ENCODE measurements at places on chromosomes 11 and 22. TPM values are rescaled to one million over a fixed set of nuclear protein-coding genes. Genes with fewer than 3 reads are reported as not detected.

Gene CD3G
- 3.5 TPM for polyA plus RNA-seq

Gene OR10AG1
- polyA plus RNA-seq, result not detected

DNA sequence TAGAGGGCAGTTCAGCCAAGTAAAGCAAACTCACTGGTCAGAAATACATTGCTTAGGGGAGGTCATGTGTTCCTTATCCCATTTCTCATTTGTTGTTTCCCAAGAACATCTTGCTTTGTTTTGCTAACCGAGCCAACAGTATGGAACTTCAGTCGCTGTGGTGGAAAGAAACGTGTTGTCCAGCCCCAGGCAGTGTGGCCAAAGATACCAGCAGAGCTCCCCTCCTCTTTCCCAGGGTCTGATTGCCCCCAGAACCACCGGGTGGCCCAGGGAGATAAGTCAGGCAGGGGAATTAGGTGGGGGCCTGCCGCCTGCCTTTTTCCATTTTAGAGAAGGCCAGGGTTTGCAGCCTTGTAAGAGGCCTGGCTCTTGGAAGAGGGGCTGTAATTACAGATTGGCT is 98.7 kb upstream of the CRYBB3 start:
- H3K36me3 ChIP-seq, result no peaks in the 10 kb centered on the region
- H3K4me1 ChIP-seq, result no peaks in the 10 kb centered on the region
- no peak overlapping the region for H3K27ac ChIP-seq
- H3K27me3 ChIP-seq, result peaks cover 1% of the 10 kb centered on the region
- H3K4me3 ChIP-seq, result no peak overlapping the region

- no peak overlapping the region for H3K27ac ChIP-seq
- H3K4me1 ChIP-seq, result no peaks in the 10 kb centered on the region
- H3K27me3 ChIP-seq, result no peaks in the 10 kb centered on the region
Measured at GRCh38 chr11:76648061-76648460, 22.5 kb downstream of the LRRC32 start.

DNA sequence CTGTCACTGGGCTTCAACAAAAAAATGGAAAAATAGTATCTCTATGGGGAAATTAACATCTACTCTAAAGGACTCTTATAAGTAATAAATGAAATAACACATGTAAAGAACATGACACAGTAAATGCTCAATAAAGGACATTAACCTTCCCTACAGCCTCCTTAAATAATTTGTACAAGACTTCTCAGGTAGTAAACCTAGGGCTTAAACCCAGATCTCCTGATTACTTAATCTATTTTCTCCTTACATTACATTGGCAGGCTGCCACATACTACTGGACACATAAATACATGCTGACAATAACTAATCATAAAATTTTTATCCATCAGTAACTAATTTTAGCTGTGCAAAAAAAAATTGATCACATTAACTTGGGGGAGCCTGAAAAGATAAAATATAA is 4.9 kb downstream of the AMBRA1 start:
- no peak overlapping the region for H3K27ac ChIP-seq
- no peak overlapping the region for H3K4me3 ChIP-seq
- DNase-seq, result no peak
- H3K36me3 ChIP-seq, result peaks cover 18% of the 10 kb centered on the region
- H3K4me1 ChIP-seq, result peaks cover 48% of the 10 kb centered on the region

- peaks cover 34% of the 10 kb centered on the region for H3K36me3 ChIP-seq
- no peak overlapping the region for H3K4me3 ChIP-seq
- peak overlapping the region; percentile 99 for H3K27ac ChIP-seq
- peaks cover 31% of the 10 kb centered on the region for H3K4me1 ChIP-seq
- peak; percentile 86 for DNase-seq
Measured at GRCh38 chr11:61357233-61357893, 4.3 kb downstream of the CYB561A3 start.

DNA sequence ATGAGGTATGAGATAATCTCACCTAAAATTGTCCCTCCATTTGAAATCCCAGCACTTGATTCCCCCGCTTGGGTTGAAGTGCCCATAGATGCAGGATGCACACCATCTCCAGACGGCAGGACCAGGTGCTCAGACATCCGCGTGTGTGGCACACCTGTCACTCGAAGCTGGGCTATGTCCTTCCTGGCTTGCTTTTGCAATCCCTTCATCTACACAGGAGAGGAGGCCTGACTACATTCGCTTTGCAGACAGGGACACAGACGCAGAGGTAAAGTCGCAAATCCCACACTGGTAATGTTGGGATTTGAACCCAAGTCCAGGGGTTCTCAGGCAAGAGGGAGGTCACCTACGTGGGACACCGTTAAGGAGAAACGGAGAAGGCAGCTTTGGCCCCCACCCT is 7.2 kb upstream of the CYTH4 start:
- DNase-seq, result peak; percentile 46
- H3K4me1 ChIP-seq, result peaks cover 37% of the 10 kb centered on the region
- H3K27ac ChIP-seq, result no peak overlapping the region
- no peaks in the 10 kb centered on the region for H3K27me3 ChIP-seq

DNA sequence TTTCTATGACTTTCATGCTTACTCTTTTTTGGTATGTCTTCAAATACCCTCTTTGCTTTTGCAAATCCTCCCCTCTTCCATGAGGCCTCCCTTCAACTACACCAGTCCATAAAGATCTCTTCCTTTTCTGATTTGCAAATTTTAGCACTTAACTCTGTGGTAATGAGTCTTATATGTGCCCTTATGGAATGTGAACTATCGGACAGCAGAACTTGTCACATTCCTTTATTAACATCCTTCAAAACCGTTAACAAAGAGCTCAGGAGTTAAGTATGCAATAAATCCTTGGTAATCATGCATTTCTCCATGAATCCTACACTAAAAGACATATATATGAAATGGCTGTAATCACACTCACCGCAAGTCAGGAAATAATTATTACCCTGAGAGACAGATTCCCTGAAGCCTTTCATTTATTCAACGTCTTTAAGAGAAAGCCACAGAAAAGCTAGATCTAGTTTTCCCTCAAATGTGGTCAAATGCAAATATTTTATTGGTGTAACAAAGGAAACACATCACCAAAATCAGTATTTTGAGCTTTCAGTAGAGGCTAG is 7.4 kb downstream of the CLNS1A start:
- no peak for DNase-seq
- peaks cover 3% of the 10 kb centered on the region for H3K36me3 ChIP-seq
- H3K4me1 ChIP-seq, result peaks cover 41% of the 10 kb centered on the region
- no peak overlapping the region for H3K4me3 ChIP-seq
- H3K27ac ChIP-seq, result no peak overlapping the region

DNA sequence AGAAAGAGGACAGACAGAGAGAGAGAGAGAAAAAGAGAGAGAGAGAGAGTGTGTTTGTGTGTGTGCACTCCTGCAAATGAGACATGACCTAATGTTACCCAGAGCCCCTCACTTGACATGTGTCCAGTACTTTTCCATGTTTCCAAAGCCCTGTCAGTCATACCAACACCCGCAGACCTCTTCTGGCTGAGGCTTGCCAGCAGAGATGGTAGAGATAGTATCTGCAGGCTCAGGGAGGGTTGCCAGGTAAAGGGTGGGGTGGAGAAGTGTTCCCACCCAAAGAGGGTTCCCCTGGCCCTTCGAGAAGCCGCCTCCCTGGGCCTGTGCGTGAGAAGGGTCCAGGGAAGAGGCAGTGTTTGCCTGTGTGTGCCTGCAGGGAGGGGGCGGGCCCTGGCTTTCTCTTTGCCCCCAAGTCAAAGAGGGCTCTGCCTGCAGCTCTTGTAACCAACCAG is 40.7 kb downstream of the POU2F3 start:
- no peaks in the 10 kb centered on the region for H3K36me3 ChIP-seq
- no peaks in the 10 kb centered on the region for H3K27me3 ChIP-seq

- no peaks in the 10 kb centered on the region for H3K4me1 ChIP-seq
- H3K27me3 ChIP-seq, result no peaks in the 10 kb centered on the region
- no peak overlapping the region for H3K4me3 ChIP-seq
- no peaks in the 10 kb centered on the region for H3K36me3 ChIP-seq
- no peak for DNase-seq
Measured at GRCh38 chr11:12179531-12179930, 69.1 kb downstream of the MICAL2 start.

DNA sequence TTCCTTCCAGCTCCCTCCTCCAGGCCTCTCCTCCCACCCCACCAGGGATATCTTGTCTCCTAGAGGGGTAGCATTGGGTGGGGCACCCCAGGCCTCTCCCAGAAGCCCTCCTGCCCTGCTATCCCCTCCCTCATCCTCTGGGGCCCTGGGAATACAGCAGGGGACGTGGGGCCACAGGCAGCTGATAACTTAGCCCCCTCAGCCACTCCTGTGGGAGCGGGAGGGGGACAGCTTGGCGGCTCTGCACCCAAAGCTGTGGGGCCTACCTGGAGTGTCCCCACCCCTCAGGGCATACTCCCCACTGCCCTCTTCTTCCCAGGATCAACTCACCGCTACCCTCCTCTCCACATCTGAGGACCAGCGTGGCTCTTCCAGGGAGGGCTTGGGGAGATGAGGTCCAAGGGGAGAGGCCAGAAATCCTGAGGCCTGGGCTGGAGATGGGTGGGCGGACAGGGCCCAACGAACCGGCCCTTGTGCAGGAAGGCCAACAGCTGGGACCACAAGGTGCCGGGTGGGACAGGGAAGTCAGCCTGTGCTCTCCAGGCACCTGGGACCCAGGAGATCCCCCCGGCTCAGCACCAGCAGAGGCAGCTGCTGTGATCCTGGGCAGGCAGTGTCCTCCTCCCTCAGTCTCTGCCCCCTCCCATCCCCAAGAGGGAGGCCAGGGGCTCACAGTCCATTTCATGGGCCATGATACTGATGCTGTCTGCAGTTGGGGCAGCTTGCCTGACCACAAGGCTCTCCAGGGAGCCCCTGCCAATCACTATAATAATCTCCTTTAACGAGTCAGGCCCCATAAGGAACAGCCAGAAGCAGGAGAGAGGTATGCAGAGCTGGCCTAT is 23.2 kb downstream of the NEAT1 start:
- H3K36me3 ChIP-seq, result peaks cover 11% of the 10 kb centered on the region
- DNase-seq, result peak; percentile 78
- no peaks in the 10 kb centered on the region for H3K27me3 ChIP-seq

GRCh38 chr11:64305691-64306562 is 603 bp downstream of the ESRRA start:
- peak overlapping the region; percentile 95 for H3K27ac ChIP-seq
- H3K27me3 ChIP-seq, result peaks cover 9% of the 10 kb centered on the region
- peak overlapping the region; percentile 79 for H3K4me3 ChIP-seq
- no peaks in the 10 kb centered on the region for H3K36me3 ChIP-seq
- peaks cover 42% of the 10 kb centered on the region for H3K4me1 ChIP-seq
- DNase-seq, result peak; percentile 95

DNA sequence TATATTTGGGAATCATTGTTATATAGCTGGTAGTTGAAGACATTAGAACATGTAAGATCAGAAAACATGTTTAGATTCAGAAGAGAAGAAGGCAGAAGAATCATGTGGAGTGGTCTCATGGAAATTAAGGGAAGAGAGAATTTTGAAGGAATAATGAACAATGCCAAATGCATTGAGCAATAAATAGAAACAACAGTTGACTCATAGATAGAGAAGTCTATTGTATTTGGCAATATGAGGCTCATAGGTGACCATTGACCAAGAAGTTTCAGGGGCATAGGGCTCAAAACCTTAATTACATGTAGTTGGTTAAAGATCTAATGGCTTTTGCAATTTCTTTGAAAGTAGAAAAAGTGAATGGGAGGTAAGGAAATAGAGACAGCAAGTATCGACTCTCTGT is 123.9 kb downstream of the PAX6 start:
- H3K27ac ChIP-seq, result no peak overlapping the region
- no peaks in the 10 kb centered on the region for H3K36me3 ChIP-seq
- no peak for DNase-seq
- no peak overlapping the region for H3K4me3 ChIP-seq
- H3K27me3 ChIP-seq, result no peaks in the 10 kb centered on the region

DNA sequence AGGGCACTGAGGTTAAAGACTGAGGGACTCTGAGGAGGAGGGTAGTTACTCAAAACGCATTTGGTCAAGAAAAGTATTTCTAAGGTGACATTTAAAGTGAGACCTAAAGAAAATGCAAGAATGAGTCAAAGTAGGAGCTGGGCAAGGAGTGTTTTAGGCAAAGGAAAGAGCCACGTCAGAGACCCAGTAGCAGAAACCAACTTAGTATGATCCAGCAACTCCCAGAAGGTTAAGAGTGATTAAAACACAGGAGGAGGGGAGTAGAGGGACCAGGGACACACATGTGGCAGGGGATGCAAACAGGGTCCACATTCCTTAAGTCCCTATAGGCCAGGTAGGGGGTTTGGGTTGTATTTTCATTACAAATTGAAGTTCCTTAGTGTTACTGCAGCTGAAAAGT is 24.3 kb upstream of the CCDC34 start:
- no peaks in the 10 kb centered on the region for H3K4me1 ChIP-seq
- DNase-seq, result no peak
- no peak overlapping the region for H3K27ac ChIP-seq
- H3K27me3 ChIP-seq, result no peaks in the 10 kb centered on the region
